ENCODE measurements at places on chromosomes 7 and 10. TPM values are rescaled to one million over a fixed set of nuclear protein-coding genes. Genes with fewer than 3 reads are reported as not detected.

- DNase-seq, result peak; percentile 60
Observed at GRCh38 chr7:867406-868188, 8.8 kb upstream of the GET4 start.

DNA sequence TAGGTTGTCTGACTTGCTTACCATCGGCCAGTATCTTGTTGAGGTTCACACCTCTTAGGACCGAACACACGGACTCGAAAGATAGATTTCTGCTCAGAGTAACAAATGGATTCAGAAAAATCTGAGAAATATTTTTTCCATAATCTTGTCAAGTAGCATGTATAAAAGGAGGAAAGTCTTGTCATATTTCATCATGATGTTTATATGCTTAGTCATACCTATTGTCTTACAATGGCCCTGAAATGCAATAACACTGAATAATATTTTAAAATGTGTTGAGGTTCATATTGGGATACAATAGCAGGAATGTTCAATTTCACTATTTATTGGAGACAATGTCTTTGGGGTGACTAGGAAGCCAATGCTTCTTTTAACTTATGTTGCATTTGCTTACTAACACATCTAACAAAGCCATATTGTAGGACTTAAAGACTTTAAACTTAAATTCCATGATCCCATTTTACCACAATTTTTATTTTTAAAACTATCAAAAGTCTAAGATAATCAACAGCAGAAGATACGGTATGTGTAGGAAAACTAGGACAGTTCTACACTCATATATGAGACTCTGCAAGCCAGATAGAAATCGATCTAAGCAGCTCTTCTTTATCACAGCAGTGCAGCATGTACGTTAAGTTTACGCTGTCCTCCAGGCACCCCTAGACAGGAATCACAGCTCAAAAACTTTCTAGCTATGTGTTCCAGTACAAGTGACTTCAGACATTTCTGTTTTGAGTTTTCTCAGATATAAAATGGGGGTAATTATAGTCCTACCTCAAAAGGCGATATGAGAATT, 135.7 kb upstream of the CAV2 start:
- DNase-seq, result no peak

DNA sequence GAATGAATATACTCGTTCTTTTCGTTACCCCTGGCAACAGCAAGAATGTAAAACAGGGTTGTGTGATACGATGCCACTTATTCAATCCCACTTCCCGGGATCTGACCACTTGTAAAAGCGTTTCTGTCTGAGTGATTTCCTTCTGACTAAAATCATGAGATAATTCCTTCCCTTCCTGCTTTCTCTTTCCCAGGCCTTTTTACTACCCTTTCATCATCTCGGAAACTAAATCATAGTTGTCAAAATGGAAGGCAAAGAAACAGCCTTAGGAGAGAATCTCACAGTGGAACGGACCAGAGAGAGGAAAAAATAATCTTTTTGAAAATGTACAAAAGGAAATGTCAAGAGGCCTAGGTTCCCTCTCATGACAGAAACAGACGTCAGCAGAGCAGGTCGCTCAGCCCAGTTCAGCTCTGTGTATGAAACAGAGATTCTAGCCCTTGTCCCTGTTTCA, 29.8 kb downstream of the DIP2C start:
- DNase-seq, result peak; percentile 60

- no peak for DNase-seq
Observed at GRCh38 chr7:73507556-73507955, 14.5 kb downstream of the BAZ1B start.

DNA sequence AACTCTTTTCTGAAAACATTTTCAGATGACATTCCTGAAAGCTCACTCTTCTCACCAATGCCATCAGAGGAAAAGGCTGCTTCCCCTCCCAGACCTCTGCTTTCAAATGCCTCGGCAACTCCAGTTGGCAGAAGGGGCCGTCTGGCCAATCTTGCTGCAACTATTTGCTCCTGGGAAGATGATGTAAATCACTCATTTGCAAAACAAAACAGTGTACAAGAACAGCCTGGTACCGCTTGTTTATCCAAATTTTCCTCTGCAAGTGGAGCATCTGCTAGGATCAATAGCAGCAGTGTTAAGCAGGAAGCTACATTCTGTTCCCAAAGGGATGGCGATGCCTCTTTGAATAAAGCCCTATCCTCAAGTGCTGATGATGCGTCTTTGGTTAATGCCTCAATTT, 16.5 kb downstream of the ANLN start:
- DNase-seq, result no peak

DNA sequence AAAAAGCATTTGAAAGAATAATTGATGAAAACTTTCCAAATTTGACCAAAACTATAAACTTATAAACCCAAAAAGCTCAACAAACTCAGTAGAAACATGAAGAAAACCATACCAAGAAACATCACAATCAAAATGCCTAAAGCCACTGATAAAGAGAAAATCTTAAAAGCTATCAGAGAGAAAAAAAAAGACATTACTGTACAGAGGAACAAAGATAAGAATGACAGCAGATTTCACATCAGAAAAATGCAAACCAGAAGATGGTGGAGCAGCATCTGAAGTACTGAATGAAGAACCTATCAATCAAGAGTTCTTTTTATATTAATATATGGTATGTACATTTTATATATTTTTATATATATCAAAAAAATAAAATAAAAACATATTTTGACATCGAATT, 2.4 kb upstream of the GPAM start:
- no peak for DNase-seq

The ATOH7 gene
- 0.58 TPM for total RNA-seq

The TMEM196 gene
- total RNA-seq, result not detected

Measured in epithelial cell of proximal tubule (primary cell).